ENCODE measurements at places on chromosomes 12 and 14.
A peak's percentile ranks its signal among the peaks of the same experiment; 100 is the strongest.

DNA sequence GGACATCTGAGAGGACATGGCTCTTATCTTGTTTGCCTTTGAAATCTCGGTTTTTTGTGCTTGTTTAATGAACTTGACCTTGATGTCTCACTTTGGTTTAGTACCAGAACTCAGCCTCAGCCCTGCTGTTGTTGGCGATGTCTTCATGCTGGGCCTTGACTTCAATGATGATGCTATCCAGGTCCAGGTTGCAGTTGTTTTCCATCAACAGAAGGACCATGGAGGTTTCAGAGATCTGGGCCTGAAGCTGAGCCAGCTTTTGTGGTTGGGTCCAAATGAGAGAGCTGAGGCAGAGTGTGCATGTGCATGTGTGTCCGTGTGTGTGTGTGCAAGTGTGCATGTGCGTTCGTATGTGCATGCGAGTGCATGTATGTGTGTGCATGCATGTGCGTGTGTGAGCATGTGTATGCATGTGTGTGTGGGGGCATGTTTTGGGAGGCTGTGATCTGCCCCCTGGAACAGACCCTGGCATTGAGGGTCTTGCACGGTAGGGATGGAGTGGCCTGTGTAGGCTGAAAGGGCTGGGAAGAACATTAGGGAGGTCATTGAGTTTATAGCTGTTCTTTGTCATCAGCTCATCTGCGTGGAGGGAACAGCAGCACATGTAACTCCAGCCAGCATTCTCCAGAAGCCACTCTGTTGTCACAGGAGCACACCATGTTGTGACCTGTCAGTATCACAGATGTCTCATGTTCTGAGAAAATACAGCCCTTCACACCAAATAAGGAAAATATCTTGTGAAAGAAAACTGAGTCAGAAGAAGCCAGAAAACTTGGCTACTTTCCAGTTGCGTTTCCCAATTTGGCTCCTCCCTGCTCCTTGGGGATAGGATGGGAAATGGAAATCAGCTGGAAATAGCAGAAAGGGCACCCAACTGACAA is 10.0 kb upstream of the KRT82 start:
- no peak for DNase-seq

DNA sequence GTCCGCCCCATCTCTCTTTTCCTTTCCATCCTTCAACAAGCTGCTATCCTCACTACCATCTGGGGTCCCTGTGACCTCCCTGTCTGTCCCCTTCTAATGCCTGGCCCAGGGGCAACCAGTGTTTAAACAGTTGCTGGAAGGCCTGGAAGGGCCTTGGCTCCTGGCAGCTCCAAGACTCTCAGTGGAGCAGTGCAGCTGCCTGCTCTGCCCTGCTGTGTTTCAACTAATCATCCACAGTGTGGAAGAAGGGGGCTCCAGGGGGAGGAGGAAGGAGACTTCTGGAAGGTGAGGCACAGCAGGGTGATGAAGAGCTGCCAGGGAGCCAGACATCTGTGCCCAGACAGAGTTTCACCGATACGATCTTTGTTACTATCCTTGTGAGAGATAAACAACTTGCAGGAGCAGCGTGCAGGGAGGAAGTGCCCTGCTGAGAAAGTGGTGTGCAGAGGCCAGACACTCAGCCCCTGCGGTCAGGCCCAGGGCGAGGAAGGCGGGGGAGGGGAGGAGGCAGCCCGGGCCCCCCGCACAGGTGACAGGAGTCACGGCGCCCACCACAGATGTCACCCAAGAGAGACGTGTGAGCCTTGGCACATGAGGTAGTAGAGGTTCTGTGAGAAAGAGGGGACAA is 1061.8 kb downstream of the BCL11B start:
- peak; percentile 50 for DNase-seq

- DNase-seq = no peak
Measured at GRCh38 chr12:131385313-131386166, 325.4 kb upstream of the SFSWAP start.

DNA sequence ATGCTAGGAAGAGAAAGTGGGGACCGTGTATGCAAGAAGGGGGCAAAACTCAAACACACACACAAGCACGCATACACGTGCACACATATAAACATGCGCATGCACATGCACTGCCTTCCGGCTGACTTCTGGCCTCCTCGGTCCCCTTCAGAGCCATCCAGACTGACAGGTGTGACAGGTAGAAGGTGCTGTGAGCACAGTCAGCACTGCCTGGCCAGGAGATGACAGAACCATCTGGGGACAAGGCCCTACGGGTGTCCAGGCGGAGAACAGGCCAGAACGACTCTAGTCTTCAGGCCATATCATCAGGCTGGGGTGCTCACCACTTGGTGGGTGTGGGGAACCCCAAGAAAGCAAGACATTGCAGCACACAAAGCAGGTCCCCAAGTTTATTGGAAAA is 7.3 kb downstream of the KRT83 start:
- DNase-seq = no peak

GRCh38 chr12:125006365-125006764 is 12.9 kb downstream of the BRI3BP start:
- DNase-seq = no peak

GRCh38 chr14:51269634-51270033 is 29.6 kb downstream of the TMX1 start:
- no peak for DNase-seq

DNA sequence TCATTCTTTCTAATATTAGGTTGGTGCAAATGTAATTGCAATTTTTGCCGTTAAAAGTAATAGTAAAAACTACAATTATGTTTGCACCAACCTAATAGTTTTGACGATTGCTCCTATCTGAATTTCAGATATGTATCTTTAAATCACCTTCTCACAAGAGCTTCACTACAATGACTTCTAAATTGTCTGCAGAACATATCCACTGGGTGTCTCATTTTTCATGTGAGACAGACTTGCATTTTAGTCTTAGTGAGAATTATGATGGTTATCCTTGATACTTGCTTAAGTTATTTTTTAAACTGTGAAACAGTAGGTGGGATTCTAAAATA is 84.6 kb downstream of the ITPR2 start:
- no peak for DNase-seq

GRCh38 chr12:131379738-131380137 is 331.2 kb upstream of the SFSWAP start:
- no peak for DNase-seq

DNA sequence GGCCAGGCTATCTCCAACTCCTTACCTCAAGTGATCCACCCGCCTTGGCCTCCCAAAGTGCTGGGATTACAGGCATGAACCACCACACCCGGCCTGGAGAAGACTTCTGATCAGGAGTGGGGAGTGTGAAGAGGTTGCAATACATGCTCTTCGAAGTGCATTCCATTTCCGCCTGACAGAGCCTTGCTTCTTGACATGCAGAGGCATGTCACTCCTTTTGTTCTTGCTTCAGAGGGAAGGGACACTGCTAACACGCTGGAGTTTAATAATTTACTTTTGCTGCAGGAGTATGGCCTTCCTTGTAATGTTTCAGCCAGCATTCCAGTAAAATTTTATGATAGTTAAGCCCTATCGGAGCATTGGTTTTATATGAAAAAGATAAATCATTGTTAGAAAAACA is 74.9 kb downstream of the SLC25A47 start:
- no peak for DNase-seq

DNA sequence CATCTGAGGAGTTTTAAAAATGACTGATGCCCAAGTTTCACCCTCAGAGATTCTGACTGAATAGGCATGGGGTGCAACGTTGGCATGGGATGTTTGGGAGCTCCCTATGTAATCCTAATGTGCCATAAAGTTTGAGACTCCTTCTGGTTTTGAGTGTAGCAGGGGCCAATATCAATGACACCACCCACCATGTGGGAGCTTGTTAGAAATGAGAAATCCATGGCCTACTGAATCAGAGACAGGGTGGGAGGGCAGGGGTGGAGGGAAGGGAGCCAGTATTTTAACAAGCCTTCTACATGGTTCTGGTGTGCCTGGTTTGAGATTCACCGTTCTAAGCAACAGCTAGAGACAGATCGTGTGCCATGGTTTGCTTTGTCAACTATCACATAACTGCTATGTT is 46.1 kb downstream of the VCPKMT start:
- no peak for DNase-seq

DNA sequence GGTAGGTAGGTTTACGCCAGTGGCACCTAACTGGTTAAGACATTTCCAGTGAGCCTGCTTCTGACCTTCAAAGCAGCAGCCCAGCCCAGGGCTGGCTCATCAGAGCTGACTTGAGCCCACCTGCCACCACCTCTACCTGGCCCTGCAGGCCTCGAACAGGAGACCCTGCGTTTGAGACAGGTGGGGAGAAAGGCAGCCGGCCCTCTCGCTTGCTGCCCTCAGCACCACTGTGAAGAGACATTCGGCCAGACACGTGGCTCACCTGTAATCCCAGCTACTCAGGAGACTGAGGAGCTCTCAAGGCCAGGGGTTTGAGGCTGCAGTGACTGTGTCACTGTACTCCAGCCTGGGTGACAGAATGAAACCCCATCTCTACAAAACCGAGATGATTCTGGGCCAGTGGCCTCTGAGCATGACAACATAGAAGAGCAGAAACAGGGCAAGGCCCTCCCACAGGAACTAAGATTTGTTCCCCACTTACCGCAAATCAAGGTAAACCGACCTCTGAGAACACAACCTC is 74.2 kb downstream of the TESC start:
- DNase-seq = no peak

DNA sequence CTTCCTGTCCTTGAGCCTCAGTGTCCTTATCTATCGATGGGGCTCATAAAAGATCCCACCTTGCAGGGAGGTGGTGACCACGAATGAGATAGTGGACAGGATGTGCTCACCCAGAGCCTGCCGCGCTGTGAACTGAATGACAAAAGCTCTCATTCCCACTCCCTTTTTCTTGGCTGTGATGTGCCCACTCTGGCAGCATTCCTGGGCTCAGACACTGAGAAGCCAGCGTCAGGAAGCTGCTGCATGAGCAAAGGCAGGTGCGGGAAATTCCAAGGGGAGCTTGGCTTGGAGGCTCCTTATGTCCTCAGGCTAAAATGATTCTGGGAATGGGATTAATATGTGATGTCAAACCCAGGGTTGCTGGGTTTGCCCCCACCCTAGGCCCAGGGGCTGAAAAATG is 61.6 kb downstream of the EFCAB11 start:
- DNase-seq = no peak

DNA sequence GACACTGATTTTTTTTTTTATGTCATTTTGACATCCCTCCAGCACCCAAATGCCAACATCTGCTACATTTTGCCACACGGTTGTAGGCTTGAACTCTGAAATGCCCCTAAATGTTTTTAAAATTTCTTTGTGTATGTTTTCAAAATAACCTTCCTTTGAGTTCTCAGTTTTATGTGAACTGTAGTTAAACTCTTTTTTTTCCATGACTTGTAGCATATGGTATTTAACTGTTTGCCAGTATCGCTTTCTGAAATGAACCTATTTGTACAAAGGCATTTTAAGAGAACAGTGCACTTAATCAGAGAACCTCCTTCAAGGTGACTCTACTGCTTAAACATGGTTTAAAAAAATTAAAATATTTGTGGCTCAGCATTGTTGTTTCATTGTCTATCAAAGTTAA is 61.5 kb downstream of the PDE3A start:
- DNase-seq = no peak

- DNase-seq = peak; percentile 23
Measured at GRCh38 chr14:102320033-102320660, 601 bp downstream of the ZNF839 start.

DNA sequence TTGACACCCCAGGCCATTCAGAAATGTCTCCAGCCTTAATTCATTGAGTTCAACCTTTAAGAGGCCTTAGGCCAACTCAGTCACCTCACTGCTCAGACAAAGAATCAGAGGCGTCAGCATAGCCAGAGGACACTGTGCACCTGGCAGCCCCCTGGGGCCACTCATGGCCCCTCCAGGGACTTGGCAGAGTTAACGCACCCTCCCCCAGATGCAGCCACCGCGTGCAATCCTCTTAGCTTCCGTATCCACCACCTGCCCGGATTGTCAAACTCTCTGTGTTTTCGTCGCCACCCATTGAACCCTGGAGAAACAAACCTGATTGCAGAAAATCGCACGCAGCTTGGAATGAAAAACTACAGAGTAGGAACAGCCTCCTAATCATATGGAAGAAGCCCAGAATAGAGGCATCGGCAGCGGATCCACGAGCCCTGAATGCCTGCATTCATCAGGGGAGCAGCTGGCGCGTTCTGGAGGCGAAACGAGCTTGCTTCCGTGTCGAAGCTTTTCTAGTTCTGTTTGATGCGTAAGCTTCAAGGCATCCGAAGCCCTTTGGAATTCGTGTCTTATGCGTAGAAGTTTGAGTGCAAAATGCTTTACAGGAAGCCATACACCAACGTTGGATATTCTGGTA is 22.4 kb downstream of the BRI3BP start:
- no peak for DNase-seq

GRCh38 chr12:127008755-127009403 is 1258.1 kb upstream of the TMEM132C start:
- DNase-seq = no peak

- DNase-seq = no peak
Measured at GRCh38 chr14:69654116-69654515, 42.7 kb downstream of the SUSD6 start.

GRCh38 chr12:48750769-48751356 is 34.4 kb upstream of the CCNT1 start:
- DNase-seq = peak; percentile 47

DNA sequence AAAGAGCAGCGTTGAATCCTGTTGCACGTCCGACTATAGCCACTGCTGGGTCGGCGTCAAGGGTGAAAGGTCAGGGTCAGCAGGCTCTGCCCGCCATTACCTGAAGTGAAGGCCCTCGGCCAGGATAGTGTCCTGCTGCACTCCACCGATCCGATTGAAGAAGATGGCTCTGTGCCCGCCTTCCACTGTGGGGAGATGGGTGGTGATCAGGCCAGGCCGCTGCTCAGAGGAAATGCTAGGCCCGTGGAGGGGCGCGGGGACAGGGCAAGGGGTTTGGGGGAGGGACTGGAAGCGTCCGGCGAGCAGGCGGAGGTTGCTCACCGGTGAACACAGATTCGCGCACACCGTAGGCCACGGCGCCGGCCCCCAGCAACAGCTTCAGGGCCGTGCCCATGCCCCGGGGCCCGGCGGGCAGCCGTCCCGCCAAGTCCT is 352 bp downstream of the PHB2 start:
- no peak for DNase-seq

DNA sequence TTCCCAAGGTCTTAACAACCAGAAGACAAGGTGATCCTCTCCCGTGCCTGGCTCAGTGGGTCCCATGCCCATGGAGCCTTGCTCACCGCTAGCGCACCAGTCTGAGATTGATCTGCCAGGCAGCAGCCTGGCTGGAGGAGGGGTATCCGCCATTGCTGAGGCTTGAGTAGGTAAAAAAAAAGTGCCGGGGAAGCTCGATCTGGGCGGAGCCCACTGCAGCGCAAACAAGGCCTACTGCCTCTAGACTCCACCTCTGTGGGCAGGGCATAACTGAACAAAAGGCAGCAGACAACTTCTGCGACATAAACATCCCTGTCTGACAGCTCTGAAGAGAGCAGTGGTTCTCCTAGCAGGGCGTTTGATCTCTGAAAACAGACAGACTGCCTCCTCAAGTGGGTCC is 104.0 kb downstream of the C14orf39 start:
- no peak for DNase-seq

Measured in activated CD4-positive, alpha-beta T cell treated with anti-CD3 and anti-CD28 coated beads, Interleukin-2, Interleukin-4, amounts not matched to agents 100 ng/mL and 50 ng/mL, durations not matched to agents 16 hours and 8 hours (primary cell).